ENCODE measurements at places on chromosomes 12 and 14.

- DNase-seq: no peak
These were observed 211.8 kb downstream of the NEDD1 start for GRCh38 chr12:97118796-97119375.

DNA sequence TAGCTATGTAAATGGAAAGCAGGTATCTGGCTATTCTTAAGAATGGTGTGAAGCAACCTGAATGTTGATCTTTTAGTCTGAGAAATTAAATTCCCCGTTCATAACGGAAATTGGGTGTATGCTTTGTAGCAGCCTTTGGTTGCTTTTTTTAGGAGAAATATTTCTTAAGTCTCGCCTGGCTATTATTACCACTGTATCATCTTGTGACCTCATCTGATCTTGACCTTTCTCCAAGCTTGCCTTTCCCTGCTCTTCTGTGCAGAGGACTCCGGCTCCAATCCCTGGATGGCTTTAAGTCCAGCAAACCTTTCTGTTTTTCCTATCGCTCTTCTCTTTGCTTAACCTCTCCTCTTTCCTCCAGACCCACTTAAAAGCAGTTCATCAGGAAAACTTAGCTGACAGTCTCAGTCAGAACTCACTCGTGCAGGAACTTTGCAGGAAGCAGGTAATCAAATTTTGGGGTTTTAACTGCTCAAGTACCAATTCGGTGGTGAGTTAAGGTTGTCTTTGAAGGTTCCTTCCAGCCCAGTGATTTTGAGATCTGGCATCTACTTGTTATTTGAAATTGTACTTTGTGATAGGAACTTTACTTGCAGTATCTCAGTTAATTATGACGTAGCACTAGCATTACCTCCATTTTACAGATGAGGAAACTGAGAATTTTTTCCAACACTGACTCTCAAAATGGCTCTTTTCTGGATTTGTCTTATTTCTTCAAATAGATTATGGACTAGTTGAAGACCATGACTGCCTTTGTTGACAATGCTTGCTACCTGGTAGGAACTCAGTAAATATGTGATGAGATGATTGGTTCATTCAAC is 14.1 kb downstream of the PPFIBP1 start:
- no peak for DNase-seq

DNA sequence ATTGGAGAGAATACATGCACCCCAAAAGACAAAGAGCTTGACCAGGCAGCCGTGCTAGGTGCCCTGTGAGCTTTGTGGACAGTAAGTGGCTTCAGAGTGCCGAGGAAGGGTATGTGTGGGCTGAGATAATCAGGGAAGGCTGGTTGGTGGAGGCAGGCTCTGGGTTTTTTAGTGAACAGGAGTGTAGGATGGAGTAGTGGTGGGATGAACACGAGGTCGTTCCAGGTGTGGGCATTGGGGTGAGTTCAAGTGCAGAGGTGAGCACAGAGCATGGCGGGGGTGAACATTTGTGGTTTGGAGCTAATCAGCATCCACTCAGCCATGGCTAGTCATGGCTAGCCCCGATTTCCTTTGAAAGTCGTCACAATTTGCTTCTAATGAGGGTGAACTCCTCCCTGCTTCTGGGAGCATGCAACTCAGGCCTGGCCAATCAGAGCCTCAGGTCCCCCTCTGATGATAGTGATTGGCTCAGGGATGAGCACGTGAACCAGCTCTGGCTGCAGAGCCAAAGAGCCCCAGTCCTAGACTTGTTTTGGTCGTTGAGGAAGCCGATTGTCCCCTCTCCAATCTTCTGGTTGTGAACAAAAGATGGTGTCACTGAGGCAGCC is 40.7 kb upstream of the TCL1B start:
- DNase-seq: no peak

- no peak for DNase-seq
These were observed 346.2 kb upstream of the STXBP6 start for GRCh38 chr14:25396128-25396527.

DNA sequence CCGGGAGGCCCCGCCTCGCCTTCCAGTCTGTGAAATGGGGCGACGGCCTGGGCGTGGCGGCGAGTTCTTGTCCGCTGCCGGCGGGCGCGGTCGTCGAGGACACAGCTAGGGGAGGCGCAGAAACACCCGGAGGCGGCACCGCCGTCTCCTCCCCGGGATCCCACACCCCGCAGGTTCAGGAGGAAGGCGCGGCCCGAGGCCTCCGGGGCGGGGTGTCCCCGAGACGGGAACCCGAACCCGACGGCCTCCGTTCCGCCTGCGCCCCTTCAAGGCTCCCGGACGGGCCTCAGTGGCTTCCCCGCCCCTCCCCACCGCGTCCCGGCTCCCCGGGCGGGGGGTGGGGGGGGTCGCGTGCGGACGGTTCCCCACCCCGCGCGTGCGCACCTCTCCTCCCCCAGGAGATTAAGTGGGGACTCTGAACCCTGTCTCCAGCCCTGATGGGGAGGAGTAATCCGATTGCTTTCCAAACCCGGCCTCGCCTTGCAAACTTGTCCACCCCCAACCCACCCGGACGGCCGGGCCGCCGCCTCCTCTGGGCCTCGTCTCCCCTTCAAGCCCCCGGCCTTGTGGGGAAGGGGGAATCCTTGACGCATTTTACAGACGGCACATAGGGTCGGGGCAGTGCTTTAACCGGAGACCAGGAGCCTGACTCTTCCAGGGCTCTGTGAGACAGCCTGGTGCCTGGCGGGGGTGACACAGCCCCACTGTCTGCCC is 35.3 kb upstream of the ANKRD9 start:
- DNase-seq: no peak

GRCh38 chr12:40733871-40734270 is 41.6 kb downstream of the CNTN1 start:
- no peak for DNase-seq

GRCh38 chr12:57101892-57102695 is 9.1 kb downstream of the STAT6 start:
- DNase-seq: no peak

GRCh38 chr12:55712700-55713415 is 3.0 kb upstream of the BLOC1S1 start:
- DNase-seq: no peak

GRCh38 chr12:5437182-5437583 is 5.3 kb downstream of the NTF3 start:
- no peak for DNase-seq

DNA sequence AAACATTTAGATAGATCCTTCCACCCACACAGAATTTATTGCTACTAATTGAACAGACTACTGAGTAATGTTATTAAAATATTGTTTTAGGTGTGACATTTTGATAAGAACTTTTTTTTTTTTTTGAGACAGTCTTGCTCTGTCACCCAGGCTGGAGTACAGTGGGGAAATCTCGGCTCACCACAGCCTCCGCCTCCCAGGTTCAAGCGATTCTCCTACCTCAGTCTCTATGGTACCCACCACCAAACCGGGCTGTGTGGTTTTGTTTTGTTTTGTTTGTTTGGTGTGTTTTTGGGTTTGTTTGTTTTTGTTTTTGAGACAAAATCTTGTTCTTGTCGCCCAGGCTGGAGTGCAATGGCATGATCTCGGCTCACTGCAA is 40.9 kb downstream of the COX16 start:
- DNase-seq: no peak

DNA sequence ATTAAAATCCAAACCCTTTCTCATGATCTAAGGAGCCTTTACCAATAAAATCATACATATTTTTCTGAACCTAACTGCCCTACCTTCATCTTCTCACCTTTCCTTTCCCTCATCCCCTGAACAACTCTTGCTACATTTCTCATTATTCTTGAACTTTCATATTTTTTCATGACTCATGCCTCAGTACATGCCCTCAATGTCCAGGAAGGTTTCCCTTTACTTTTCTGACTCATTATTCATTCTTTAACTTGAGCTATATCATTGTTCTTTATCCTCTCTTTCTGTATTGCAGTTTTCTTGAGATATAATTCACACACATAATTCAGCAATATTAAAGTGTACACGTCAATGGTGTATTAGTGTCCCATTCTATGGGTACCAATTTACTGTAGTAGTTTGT is 231.0 kb downstream of the ALG10B start:
- DNase-seq: no peak

GRCh38 chr12:104399740-104400612 is 56.8 kb upstream of the CHST11 start:
- no peak for DNase-seq

- DNase-seq: no peak
These were observed at the start of gene GLT8D2 for GRCh38 chr12:104049903-104050356. GLT8D2 (minus strand) TSS chr12:104050187; CDS start chr12:104019648, 30,539 bp downstream.

DNA sequence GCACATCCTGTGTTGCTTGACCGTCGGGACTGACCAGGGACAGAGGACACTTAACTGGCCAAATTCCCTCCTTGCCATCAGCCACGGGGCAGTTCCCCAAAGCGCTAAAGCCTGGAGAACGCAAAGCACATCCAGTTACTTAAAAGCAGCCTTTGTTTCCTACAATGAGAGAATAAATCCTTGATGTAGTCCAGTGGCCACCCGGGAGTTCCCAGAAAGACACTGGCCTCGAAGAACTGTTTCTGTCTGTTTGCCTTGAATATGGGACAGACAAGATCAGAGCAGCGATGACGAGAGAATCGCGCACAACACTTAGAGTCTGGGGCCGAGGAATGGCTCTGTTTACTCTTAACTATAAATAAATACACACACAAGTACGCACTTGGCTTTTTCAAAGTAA is 102.2 kb downstream of the TNFAIP2 start:
- no peak for DNase-seq

GRCh38 chr12:79681008-79681590 is 9.7 kb downstream of the PAWR start:
- no peak for DNase-seq

GRCh38 chr12:32402170-32402569 is 2.8 kb downstream of the FGD4 start:
- no peak for DNase-seq

- no peak for DNase-seq
These were observed 45.7 kb upstream of the OTX2 start for GRCh38 chr14:56855891-56856461.

- DNase-seq: peak; percentile 55
These were observed at the start of gene CHPT1 for GRCh38 chr12:101697197-101697929. CHPT1 (plus strand) TSS chr12:101697640; CDS start chr12:101697862, 222 bp downstream.

DNA sequence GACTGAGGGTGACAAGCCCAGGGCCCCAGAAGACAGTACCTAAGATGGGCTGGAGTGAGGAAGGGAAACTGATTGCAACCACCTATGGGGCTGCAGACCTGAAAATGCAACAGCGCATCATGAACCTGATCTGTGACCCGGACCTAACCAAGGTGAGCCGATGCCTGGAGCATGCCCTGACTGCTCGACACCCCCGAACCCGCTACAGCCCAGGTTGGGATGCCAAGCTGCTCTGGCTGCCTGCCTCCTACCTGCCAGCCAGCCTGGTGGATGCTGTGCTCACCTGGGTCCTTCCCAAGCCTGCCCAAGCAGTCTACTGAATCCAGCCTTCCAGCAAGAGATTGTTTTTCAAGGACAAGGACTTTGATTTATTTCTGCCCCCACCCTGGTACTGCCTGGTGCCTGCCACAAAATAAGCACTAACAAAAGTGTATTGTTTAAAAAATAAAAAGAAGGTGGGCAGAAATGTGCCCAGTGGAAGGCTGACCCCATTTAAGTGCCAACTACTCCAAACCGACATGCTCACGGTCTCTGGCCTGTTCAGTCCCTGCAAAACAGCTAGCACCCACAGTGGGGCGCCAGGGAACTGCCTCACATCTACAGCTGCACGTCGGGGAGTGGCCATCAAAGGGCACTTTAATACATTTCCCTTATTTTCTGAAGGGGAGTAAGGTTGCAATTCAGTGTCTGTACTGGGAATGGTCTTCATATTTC is 4.2 kb downstream of the RDH5 start:
- DNase-seq: peak; percentile 37

- DNase-seq: no peak
These were observed 45.5 kb downstream of the ZFP36L1 start for GRCh38 chr14:68747393-68747792.

DNA sequence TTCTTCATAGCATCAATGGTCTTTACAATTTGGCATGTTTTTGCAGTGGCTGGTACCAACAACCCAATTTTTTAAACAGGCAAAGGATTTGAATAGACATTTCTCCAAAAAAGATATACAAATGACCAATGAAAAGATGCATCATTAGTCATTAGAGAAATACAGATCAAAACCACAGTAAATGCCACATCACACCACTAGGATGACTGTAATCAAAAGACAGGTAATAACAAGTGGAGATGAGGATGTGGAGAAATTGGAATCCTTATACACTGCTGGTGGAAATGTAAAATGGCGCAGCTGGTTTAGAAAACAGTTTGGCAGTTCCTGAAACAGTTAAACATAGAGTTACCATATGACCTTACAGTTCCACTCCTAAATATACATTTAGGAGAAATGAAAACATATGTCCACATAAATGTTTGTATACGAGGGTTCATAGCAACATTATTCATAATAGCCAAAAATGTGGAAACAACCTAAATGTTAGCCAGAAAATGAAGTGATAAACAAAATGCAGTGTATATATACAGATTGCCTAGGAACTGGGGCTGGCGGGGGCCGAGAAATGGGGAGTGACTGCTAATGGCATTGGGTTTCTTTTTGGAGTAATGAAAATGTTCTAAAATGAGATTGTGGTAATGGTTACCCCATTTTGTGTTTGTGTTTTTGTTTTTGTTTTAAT is 55.2 kb downstream of the TGFB3 start:
- no peak for DNase-seq

GRCh38 chr14:91346838-91347173 is 70.8 kb downstream of the CCDC88C start:
- no peak for DNase-seq

DNA sequence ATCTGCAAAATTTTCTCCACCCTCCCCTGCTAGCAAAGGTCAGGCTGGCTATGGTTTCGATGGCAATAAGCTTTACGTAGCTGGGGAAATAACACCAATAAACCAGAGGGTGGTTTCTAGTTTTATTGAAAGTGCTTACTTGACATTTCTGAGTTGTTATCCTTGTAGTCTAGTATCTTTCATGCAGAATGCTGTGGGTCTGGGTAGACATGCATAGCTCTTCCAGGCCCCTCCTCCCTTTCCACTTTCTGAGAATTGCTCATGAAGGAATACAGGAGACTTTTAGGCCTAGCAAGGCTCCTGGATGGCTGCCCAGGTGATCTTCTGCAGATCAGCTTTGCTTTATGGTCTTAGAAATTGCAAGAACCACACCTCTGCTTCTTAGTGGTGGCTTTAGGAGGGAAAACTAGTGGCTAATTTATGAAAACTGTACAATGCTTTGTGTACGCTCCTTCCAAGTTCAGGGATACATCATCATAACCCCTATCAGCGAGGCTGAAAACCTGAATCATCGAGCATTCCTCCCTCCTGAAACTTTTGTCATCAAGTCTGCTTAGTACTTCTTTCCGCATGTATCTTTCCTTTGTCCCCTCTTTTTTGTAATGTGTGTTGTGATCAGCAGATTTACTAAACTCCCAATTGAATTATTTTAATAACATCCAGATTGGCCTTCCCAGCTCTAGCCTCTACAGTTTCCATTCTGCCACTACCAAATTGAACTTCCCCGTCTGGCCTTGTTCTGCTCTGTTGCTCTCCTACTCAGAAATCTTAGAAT is 473.0 kb downstream of the RAD51B start:
- no peak for DNase-seq

- DNase-seq: no peak
These were observed 6.2 kb upstream of the RNASE10 start for GRCh38 chr14:20499108-20499507.

- DNase-seq: no peak
These were observed 24.7 kb upstream of the ADIPOR2 start for GRCh38 chr12:1666215-1666614.

- no peak for DNase-seq
These were observed 89.0 kb downstream of the BORCS5 start for GRCh38 chr12:12445882-12446181.

GRCh38 chr12:94488463-94488862 is 28.8 kb upstream of the CEP83 start:
- DNase-seq: no peak

GRCh38 chr12:132522592-132523380 is 32.8 kb downstream of the FBRSL1 start:
- DNase-seq: no peak
